ENCODE measurements at places on chromosomes 7 and 10.
A peak's percentile ranks its signal among the peaks of the same experiment; 100 is the strongest.

GRCh38 chr10:50501924-50502452 lies 121.8 kb downstream of the SGMS1 start:
- DNase-seq, result peak; percentile 29

DNA sequence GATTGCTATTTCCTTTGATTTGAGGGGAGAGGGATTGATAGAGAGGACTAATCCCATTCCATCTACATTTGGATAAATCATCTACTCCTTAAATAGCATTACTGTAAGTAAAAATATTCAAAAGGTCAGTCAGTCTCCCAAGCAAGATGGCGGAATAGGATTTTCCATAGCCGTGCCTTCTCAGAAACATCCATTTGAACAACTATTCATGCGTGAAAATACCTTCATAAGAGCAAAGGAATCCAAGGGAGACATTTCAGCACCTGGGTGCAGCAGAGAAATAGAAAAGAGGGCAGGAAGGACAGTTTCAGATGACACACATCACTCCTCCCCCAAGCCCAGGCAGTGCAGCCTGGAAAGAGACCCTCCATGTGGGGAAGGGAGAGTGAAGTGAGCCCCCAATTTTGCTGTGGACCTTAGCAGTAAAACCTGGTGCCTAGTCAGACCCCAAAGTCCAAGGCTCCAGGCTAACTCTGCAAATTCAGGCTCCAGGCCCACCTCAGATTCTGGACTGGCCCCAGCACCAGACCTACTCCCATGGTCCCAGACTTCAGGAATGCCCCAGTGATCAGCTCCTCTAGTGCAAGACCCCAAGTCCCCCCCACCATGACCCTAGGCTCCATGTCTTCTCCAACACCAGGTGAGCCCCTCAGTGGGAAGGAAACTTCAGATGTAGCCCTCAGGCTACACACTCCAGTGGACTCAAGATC lies 104.3 kb upstream of the LANCL2 start:
- no peak for DNase-seq

DNA sequence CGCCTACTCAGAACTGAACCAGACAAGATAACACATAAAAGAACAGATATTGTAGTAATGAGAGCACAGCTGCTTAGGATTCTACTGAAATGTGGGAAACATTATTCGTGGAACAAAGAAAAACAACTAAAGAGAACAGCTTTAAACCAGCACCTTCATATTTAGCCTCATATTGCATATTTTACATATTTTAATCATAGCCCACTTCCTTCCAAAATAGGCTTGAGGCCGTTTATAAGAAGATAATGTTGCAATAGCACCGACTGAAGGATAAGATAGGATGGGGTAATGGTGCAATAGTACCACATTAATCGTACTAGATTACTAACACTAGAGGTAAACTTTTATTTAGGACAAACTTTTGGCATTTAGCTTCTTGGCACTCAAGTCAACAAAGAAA lies 71.3 kb downstream of the KCND2 start:
- peak; percentile 15 for DNase-seq

DNA sequence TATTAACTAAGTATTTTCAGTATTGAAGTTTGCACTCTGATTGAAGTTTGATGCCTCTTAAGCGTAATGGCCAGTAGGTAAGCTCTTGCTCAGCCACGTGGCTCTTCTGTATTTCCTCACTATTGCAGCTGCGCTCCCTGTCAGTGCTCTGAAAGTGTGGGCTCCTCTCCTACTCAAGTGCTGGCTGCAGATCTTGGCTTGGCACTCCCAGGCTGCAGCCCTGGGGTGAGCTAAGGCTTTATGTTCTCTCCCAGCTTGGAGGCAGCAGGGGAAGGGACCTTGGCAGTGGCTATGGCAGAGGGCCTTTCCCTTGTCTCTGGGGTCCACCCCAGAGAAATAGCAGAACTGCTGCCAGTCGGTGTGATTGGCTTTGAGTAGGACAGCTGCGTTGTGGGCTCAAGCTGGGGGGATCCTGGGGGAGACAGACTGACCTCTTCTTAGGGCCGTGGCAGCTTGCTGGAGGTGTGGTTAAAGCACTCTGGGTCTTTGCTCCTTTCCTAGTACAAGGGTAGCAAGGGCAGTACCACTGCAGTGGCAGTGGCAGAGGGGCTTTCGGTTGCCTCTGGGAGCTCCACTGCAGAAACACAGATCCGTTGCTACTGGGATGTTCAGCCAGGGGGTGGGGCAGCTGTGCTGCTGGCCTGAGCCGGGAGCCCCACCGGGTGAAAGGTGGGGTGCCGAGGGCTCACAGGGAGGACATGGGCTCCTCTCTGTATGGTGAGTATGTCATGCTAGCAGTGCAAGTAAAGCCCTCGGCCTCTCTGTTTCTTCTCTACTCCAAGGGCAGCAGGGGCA lies 100.5 kb downstream of the GLCCI1 start:
- no peak for DNase-seq

DNA sequence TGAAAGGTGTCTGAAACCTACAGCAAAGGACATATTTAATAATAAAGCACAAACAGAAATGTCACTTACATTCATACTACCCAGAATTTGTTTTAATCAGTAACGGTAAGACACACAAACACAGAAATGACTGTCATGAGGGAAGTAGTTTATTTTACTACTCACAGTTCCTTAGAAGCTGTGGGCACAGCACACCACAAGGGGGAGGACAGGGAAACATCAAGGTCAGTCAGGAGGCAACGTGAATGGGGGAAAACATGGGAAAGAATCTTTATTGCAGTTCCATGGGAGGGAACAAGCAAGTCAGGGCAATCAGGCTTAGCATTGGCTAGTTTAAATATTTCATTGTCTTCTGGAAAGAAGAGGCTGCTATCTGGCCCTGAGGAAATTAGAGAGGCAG lies 123.8 kb upstream of the PDSS1 start:
- peak; percentile 34 for DNase-seq

GRCh38 chr10:129602938-129603535 lies 136.0 kb downstream of the MGMT start:
- DNase-seq, result no peak

DNA sequence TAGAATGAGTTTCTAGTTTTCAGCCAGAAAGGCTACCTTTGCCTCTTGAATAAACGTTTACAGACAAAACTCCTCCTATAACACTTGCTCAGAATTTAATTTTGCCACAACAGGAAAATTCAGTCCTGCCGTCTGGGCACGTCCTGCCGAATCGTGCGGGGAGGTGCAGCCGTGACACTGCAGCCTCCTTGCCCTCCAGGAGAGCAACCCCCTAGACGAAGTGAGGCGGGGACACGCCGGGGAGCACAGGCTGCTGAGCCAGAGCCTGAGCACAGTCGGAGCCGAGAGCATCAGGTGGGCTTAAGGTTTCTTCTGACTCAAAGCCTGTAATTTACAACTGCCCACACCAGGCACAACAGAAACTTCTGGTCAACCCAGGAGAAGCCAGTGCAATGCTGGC lies 102.3 kb downstream of the DYNC2I1 start:
- DNase-seq, result no peak

DNA sequence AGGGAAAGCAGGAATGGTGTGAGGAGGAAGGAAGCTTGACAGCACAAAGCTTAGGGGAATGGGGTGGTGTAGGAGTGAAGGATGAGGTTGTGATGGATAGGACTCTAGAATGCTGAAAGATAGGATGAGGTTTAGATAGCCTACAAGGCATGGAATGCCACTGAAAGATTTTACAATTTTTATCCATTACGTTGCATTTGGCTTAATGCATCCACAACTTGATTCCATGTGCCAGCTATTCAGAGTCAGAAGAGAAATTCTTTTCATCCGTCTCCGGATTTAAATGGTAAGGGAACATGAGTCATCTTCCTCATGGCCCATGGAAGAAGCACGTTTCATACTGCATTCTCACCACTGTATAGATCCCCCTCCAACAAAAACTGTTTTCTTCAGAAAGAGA lies 212.4 kb upstream of the BMPER start:
- DNase-seq, result no peak

DNA sequence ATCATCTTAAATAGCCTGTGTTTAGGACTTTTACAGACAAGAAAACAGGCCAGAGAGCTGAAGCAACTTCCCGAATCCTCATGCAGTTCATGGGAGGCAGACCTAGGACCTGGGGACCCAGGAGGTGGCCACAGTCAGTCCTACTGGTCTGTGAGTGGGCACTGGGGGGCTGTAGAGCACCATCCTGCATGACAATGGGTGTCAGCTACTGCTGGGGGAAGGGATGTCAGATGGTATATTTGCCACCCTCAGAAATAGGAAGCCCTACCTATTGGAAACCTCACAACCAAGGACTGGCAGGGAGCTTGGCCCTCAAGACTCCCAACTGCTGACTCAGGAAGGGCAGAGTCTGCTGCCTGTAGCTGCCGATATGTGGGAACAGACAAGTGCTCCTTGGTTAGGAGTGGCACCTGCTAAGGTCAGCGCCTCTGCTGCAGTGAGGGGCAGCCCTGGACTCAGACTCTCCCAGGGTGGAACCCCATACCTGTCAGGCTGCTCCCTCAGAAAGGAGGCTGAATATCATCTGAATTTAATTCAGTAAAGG lies 29.7 kb downstream of the OGDH start:
- peak; percentile 45 for DNase-seq

GRCh38 chr7:49894543-49894942 lies 121.1 kb downstream of the VWC2 start:
- no peak for DNase-seq

DNA sequence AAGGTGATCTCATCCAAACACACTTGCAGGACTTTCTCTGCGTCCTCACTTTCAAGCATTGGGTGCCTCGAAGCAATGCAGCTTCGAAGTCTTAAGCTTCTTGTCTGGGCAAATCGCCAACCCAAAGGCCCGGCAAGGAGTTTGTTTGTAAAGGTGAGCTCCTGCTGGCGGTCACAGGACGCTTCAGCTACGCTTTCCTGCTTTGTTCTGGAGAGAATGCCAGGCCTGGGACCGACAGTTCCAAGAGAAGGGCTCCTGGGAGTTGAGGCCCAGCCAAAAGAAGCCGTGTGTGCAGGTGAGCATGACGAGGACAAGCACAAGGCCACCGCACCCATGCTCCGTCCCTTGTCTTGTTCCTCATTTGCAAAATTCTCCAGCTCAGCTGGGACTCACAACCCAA lies 106.6 kb upstream of the DOCK1 start:
- DNase-seq, result no peak

DNA sequence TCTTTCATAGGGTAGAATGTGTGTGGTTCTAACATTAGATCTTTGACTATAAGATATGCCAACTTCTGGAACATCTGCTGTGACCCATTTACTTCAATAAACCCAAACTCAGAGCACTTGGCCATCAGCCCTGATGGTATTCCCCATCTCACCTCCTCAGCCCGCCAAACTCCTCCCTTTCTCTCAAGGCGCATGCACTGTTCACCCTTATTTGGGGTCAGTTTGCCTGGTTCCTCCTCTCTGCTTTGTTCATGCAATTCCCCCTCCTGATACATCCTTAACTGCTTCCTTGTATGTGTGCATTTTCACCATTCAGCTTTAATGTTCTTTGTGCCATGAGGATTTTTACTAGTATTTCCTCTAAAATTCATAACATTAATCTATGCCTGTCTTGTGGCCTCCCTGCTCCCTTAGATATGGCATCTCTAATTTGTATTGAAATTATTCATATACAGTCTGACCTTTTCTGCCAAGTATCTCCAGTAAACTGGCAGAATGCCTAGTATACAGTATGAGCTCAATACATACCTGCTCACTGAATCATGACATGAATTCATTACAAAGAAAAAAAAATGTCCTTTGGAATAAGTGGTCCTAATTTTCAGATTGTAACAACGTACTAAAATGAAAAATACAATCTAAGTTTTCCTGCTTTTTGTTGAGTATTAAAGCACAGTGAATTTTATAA lies 336.8 kb upstream of the IGFBP3 start:
- no peak for DNase-seq

GRCh38 chr7:116770941-116771340 lies 91.4 kb upstream of the CAPZA2 start:
- no peak for DNase-seq

GRCh38 chr7:17472518-17472917 lies 174.1 kb downstream of the AHR start:
- DNase-seq, result no peak

DNA sequence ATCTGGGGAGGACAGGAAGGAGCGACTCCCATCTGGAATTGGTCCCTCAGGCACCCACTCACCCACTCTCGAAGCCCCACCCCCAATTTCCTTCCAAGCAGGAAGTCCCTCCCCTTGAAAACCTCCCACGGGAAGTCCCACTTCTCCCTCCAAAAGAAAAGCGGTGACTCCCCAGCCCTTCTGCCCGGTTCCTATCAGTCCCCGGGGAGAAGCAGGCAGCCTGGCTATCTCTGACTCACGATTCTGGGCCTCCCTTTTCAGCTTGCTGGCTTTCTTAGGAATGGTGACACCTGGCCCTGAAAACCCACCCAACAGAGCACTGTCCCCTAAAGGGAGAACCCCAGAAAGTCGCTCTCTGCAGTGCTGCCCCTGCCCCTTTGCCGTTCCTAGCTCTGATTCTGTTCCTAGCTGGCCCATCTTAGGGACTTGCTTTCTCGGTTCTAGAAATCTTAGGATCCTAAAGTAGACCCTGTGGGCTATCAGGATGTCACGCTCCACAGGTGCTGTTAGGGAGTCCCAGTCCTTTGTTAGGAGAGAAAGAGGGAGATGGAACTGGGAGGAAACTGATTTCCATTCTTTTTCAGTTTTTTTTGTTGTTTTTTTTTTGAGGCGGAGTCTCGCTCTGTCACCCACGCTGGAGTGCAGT lies 6.0 kb downstream of the TSC22D4 start:
- peak; percentile 75 for DNase-seq

GRCh38 chr10:100568912-100569311 lies 33.2 kb downstream of the HIF1AN start:
- no peak for DNase-seq

DNA sequence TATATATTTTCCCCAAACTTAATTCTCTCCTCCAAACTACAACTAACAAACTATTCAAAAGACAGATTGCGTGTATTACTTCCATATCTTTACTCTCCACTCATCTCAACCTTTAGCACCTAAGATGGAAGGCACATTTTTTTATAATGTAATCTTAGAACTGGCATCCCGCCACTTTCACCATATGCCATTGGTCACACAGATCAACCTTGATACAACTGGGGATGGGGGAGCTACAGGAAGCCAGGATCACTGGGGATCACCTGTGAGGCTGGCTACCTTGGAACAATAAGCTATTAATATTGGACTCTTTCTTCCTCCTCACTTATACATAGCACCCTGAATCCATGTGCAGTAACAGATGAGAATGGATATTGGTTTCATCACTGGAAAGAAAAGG lies 469.6 kb upstream of the LRRN3 start:
- no peak for DNase-seq

- no peak for DNase-seq
Observed at GRCh38 chr7:157384301-157384700, 47.5 kb downstream of the DNAJB6 start.

All from hematopoietic multipotent progenitor cell treated with erythropoietin and hydrocortisone succinate and interleukin-3 and kit ligand, for 6 days (in vitro differentiated cells).